ENCODE measurements at places on chromosomes 6 and 20.

- no peak for DNase-seq
Observed at GRCh38 chr6:76120302-76120701, 47.8 kb upstream of the IMPG1 start.

DNA sequence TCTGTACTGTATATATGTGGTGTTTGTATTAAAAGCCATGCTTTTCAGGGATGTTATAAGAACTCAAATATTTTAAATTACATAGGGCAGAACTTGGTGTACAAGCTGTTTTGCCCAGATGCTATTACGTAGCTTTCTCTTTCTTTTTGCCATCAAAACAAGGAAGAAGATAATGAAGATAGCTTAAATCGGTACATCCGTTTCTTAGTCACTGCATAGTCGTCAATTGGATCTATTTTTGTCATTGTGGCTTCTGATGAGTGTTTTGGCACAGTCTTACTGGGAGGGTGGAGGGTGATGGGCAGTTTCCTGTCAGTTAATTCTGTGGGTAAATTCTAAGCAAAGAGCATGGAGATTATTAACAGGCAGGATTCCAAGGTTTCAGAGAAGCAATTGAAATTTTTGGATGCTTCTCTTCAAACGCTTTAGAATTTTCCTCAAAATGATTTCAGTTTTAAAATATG lies 649.1 kb upstream of the GJE1 start:
- no peak for DNase-seq

GRCh38 chr6:53526000-53526399 lies 18.9 kb downstream of the GCLC start:
- DNase-seq: no peak

DNA sequence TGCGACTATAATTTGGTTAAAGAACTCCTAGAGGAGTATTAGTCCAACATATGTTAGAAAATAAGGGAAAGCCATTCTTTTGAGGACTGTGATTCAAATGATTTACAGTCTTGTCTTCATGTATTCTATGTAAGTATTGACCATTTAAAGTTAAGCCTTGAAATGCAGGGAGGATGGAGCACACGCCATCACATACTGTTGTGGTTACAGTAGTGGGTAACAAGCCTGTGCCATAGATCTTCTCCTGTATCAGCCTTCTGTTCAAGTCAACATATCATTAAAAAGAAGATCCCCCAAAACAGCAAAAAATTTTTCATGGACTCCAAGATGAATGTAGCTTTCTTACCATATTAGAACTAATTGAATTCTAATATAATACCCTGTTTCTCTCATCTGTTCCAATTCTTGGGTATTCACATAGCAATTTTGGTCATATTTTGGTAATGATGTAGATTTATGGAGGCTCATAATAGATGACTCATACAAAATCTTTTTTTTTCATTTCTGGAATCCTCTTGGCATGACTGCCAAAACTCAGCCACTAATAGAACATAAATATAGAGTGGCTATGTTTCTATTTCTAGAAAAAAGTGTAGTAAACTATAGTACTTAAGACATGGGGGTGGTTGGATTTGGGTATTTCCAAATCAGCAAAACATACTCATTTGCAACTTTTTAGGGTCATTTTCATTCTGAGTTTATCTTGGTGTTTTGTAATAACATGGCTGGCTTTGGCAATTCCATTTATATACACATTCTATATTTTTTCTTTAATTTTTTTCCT lies 413.5 kb downstream of the BCKDHB start:
- no peak for DNase-seq

DNA sequence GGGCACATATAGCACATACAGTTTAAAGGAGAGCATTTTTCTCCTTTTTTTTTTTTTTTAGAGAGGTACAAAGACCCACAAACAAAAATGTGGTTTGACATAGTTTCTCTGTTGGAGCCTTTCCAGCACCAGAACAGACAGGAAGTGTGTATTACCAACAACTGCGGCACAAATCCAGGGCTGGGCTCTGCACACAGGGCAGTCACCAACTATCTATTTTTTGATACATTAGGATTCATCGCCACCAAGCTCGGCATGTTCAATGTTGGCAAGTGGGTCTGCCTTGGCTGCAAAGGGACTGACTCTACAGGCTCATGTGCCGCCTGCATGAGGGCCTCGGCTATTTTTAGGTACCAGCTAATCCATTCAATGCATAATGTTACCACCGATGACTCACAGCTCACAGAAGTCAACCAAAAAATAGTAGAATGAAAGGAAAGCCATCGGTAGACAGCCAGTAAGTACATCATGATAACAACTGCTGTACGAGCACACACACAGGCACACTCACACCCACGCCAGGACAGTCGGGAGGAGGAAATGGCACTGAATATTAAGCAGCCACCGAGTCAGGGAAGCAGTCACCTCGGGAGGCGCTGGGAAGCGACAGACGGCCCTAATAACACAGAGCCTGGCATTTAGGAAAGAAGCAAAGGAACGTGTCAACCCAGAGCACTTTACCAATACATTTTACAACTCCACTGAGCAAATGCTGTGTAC lies 81.6 kb downstream of the GMPR start:
- peak; percentile 31 for DNase-seq

- no peak for DNase-seq
Observed at GRCh38 chr6:13445005-13445743, 42.2 kb downstream of the GFOD1 start.

- DNase-seq: no peak
Observed at GRCh38 chr6:52233975-52234823, 10.1 kb downstream of the IL17F start.

DNA sequence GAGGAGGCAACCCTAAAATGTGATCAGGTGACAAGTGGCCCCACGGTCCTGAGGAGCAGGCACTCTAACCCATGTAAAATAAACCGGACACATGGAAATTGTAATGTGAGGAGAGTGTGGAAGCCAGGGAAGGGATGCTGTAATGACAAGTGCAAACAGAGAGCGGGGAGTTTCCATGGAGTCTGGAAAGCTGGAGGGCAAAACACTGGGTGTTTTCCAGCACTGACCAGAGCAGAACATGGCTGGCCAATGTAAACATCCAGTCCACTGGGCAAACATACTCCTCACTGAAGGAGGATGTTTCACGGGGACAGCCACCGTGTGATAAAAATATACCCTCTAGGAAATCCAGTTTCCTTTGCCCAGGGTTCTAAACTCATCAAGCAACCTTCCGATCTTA lies 219.0 kb upstream of the JARID2 start:
- no peak for DNase-seq

DNA sequence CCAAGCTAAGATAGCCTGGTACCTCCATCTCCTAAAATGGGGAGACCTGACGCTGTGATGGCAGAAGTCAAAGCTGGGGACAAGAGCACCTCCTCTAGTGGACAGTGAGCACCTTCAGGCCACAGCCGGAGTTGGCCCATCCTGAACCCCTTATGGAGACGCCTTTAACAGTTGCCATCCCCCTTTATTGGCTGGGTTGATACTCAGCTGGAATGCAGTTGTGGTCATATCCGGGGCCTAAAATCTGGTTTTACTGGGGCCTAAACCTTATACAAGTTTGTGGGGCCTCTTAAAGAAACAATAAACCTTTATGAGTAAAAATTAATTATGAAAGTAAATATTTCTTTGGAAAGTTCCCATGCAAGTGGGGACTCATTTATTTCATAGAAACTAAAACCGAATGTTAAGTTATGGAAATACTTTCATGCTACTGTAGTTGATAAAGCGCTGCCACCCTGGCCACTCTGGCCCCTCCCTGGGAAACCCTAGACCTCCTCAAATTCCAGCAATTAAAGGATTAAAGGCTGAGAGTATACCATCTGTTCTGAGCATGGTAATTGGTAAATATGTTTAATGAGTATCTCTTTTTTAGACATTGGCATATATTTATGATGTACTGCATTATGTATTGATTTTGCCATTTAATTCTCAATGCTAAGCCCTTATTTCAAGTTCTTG lies 95.1 kb upstream of the SASH1 start:
- no peak for DNase-seq

GRCh38 chr20:18031888-18032509 lies 25.7 kb downstream of the OVOL2 start:
- DNase-seq: no peak

- no peak for DNase-seq
Observed at GRCh38 chr6:8193541-8193940, 91.2 kb upstream of the EEF1E1 start.

- no peak for DNase-seq
Observed at GRCh38 chr6:162973980-162974379, 246.2 kb downstream of the PACRG start.

DNA sequence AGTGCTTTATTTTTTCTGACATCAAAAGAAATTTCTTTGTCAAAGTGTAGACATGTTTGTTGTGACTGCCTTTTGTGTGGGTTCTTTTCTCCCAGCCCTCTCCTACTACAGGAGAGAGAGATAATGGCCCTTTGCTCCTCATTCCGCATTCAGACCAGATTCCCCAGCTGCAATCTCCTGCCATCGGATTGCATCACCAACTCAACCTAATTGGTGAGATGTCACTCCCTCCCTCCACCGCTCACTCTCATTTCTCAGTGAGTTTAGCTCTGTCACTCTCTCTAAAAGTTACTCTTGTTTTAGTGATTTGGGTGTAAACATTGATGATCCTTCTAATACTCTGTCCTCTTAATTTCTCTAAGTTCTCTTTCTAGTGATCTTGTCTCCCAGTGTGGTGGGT lies 22.7 kb downstream of the UTRN start:
- DNase-seq: no peak

GRCh38 chr20:7579888-7580287 lies 360.4 kb downstream of the HAO1 start:
- DNase-seq: no peak

DNA sequence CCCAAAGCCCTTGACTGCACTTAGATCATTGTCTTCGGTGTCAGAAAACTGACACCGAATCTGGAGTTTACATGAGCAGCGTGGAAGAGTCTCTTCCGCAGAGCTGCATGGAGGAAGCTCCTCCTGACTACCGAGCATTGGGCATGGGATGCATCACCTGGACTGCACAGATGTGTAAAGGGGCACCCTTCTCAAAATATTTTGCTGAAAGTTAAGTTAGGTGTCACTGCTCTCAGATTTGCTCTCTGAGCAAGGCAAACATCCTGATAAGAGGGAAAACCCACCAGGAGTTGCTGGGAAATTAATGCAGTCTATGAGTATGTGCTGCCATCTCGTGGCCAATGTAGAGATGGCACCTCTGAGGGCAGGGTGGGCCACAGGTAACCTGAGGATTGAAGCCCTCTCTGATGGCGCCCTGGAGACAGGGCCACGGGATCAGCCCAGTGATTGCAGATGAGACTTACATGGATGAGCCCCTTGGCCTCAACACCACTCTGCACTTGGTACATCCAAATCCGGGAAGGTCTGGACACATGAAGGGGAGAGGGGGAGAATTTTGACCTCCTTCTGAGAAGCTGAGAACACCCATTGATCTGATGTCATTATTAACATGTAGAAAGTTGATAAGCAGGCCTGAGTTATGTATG lies 129.9 kb downstream of the LPA start:
- peak; percentile 15 for DNase-seq

- DNase-seq: no peak
Observed at GRCh38 chr6:90530882-90531281, 56.0 kb downstream of the MAP3K7 start.

DNA sequence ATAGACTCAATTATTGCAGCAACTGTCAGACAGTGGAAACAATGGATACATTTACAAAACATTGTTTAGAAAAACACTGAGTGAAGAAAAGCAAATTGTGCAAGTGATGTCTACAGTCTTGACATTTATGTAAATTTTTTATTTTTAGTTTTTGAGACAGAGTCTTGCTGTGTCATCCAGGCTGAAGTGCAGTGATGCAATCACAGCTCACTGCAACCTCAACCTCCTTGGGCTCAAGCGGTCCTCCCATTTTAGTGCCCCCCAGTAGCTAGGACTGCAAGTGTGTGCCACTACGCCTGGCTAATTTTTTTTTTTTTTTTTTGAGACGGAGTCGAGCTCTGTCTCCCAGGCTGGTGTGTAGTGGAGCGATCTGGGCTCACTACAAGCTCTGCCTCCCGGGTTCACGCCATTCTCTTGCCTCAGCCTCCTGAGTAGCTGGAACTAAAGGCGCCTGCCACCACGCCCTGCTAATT lies 9.7 kb downstream of the CNBD2 start:
- DNase-seq: no peak

- no peak for DNase-seq
Observed at GRCh38 chr20:37520419-37520955, 563 bp upstream of the NNAT start.

- no peak for DNase-seq
Observed at GRCh38 chr20:48364688-48365421, 462.9 kb downstream of the PREX1 start.

GRCh38 chr6:15389084-15389764 lies 143.4 kb downstream of the JARID2 start:
- no peak for DNase-seq

DNA sequence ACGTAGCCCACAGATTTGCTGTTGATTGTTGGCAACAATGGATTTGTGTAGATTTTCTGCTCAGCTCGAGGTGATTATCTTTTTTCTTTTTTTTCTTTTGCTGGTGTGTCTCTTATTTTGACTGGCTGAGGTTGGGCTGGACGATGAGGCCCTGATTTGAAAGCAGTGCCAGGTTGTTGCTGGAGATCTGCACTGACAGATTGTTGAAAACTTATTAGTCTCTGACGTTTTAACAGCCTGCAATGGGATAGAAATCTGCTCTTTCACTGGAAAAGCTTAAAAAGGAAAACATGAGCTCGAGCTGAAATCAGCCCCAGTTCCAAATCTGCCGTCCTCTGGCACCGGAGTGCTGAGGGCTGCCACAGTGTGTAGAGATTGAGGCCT lies 87.7 kb downstream of the PDE7B start:
- no peak for DNase-seq

GRCh38 chr20:34713194-34713943 lies 9.2 kb downstream of the TP53INP2 start:
- no peak for DNase-seq

DNA sequence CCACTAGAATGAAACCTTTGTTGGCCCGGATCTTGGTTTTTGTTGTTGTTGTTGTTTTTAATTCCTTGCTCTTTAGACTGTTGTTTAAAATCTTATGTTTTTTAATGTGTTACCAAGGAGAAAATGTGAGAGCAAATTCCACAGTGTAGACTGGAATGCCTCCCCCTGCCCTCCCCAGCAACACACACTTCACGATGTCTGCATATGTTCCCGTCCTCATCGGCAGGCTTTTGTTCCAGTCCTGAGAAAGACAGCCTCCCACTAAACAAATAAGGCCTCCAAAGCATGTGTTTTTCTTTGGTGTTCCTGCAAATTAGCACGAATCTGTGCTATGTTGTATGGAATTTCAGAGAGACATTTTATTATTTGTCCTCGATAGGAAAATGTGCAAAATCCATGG lies 263.3 kb upstream of the QKI start:
- DNase-seq: no peak

- DNase-seq: no peak
Observed at GRCh38 chr6:153816366-153816765, 222.7 kb upstream of the OPRM1 start.

- DNase-seq: no peak
Observed at GRCh38 chr6:166624275-166624674, 2.8 kb downstream of the RPS6KA2 start.

Data from activated CD8-positive, alpha-beta memory T cell treated with anti-CD3 and anti-CD28 coated beads for 1 hour (primary cell).